ENCODE measurements at places on chromosomes 3 and 15.
A peak's percentile ranks its signal among the peaks of the same experiment; 100 is the strongest.

- DNase-seq, result no peak
These were observed 7.0 kb upstream of the RNF111 start for GRCh38 chr15:58980351-58980939.

GRCh38 chr3:4311496-4311895 lies 8.3 kb downstream of the SETMAR start:
- DNase-seq, result no peak

- no peak for DNase-seq
These were observed 26.5 kb upstream of the UTS2B start for GRCh38 chr3:191356631-191357439.

GRCh38 chr15:74776821-74777768 lies 4.8 kb upstream of the CSK start:
- no peak for DNase-seq

DNA sequence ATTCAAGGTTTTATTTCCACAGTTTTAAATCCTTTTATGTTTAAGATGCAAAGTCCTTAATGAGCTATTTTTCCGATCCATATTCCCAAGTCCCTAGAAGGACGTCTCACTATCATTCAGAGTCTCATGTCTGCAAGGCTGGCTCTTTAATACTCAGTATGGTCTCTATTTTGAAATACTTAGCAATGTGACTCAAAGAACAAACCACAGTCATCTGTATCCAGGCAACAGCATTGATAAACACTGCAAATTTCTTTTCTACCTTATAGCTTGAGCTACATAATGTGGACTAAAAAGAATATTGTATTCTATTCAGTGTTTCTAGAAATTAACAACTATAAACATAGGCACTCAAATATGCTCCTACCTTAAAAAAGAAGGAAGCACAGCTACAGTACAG lies 588.3 kb upstream of the NAALADL2 start:
- DNase-seq, result no peak

- DNase-seq, result no peak
These were observed 151.4 kb downstream of the PLD1 start for GRCh38 chr3:171658841-171659240.

- no peak for DNase-seq
These were observed 90.3 kb downstream of the PLXNA1 start for GRCh38 chr3:127072971-127073783.

- no peak for DNase-seq
These were observed 45.6 kb upstream of the ST3GAL6 start for GRCh38 chr3:98717584-98717983.

DNA sequence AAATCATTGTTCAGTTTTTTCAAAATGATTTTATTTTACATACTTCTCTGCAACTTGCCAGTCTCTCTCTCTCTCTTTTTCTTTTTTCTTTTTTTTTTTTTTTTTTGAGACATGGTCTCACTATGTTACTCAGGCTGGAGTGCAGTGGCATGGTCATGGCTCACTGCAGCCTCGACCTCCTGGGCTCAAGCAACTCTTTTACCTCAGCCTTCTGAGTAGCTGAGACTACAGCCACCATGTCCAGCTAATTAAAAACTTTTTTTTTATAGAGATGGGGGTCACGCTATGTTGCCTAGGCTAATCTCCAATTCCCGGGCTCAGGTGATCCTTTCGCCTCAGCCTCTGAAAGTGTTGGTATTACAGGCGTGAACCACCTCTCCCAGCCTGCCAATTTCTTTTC lies 12.1 kb upstream of the ARID3B start:
- DNase-seq, result no peak

DNA sequence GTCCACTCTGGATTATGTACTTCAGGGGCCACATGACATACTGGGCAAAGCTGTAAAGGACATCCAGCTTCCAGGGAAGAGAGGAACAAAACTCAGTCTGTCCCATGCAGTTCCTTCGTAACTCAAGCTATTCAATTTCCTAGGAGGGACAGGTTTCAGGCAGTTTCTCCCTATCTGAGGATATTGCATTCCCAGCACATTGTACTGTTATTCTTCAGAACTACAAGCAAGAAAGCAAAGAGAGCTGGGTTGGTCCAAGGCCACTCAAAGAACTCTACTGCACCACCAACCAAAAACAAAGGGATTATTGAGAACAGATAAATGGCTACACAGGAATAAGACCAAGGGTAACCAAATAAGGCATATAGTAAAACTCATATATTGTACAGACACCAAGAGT lies 117.6 kb upstream of the ARL6 start:
- DNase-seq, result no peak

GRCh38 chr15:58438956-58439355 lies 7.2 kb downstream of the LIPC start:
- DNase-seq, result peak; percentile 47

DNA sequence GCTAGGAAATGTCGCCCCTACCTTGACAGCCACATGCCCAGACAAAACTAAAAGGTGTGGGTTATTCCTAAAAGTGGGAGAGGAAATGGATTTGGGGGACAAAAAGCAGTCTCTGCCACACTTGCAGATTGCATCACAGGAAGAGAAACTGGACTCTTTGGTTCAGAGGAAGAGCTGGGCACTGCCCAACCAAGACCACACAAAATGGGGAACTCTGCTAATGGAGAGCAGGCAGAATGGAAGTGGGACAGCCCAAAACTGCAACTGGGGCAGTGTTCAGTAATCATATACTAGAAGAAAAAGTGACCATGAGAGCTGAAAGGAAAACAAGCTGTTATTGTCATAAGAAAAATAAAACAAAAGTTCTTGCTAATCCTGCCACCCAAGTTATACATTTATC lies 138.9 kb upstream of the FRMD4B start:
- DNase-seq, result no peak

DNA sequence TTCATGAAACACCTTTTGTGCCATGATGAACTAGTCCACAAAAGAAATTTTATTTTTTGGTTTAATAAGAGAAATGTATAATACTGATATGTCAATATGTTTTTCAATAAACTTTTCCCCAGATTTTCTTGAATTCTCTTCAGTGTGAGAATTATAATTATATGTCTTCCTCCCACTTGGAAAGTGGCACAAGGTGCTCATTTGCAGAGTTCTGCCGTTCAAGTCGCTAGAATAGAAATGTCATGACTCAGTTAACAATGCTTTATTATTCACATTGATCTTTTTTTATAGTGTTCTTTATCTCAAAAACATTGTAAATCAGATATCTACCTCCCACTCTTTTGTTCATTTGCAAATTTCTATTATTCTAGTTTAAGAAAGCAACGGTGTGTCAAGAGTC lies 87.3 kb downstream of the MDFIC2 start:
- no peak for DNase-seq

DNA sequence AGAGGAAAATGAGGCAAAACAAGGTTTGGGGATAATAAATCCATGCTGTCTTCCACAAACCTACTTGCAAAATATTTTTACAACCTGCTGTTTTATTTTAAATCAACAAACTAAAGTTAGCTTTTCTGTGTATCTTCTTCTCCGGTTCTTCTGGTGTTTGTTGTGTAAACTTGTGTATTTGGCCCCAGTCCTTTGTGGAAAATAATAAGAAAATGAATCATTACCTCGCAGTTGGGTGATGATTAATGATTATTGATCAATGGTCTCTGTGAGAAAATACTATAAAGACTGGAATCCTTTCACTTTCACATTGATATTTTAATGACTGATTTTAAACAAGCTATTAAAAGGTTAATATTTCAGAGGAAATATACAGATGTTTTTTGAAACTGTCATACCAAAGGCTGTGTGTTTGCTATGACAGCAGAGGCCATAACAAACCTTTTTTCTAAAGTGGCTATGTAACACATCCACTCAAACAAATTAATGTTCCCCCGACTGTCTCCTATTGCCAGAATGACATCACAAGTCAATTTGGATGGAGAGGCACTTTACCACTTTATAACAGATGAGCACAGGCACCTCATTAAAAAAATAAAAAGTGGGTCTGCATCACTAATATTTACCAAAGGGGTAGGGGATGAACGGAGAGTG lies 152.5 kb downstream of the MEX3B start:
- DNase-seq, result no peak

- DNase-seq, result peak; percentile 81
These were observed 43.1 kb downstream of the AMOTL2 start for GRCh38 chr3:134330883-134331810.

GRCh38 chr15:87557881-87558280 lies 698.7 kb downstream of the NTRK3 start:
- no peak for DNase-seq

GRCh38 chr3:116053017-116053416 lies 392.3 kb downstream of the LSAMP start:
- no peak for DNase-seq

DNA sequence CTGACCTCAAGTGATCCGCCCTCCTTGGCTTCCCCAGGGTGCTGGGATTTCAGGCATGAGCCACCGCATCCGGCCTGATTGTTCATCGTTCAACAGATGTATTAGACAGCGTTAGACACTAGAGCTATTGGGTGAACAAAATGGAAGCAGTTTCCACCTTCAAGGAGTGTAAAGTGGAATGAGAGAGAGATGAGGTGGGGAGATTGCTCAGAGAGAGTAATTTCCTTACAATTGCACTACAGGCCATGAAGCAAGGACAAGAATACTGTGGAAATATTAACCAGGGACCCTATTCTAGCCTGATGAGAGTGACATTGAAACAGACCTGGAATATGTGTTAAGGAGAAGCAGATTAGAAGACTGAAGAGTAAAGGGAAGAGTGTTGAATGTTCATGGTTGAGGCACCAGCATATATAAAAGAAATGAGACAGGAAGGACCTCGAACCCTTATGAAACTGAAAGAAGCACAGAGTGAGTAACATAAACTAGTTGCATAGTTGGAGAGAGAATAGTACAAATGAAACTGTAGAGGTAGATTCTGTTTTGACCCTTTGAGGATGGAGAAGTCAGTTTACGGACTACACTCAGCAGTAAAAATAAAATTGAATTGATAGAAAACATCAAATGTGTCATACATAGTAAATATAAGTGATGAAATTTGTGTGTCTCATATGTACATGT lies 7.2 kb downstream of the RTF1 start:
- DNase-seq, result no peak

GRCh38 chr3:62570888-62571287 lies 197.5 kb upstream of the FEZF2 start:
- no peak for DNase-seq

- DNase-seq, result no peak
These were observed 3.5 kb downstream of the SMAD6 start for GRCh38 chr15:66705277-66706146.

DNA sequence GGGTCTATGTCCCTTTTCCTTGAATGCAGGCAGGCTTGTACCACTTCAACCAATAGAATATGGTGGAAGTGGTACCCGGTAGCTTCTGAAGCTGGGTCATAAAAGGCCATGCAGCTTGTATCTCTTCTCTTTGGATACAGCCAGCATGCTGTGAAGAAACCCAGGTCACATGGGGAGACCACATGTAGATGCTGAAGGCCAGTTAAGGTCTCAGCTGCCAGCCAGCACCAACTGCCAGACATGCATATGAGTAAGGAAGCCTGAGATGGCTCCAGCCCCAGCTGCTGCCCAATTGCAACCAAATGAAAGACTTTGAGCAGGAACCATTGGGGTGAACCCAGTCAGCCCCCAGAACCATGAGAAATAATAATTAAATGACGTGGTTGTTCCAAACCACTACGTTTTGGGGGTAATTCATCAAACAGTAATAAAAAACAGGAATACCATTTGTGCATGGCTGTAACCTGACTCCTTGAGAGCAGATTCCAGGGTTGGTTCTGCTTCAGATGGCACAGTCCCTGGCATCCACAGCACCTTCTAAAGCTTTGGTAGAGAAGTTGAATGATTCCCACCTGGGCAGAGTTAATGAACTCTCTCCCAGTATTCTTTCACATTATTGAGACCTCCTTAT lies 3.8 kb downstream of the RBP2 start:
- no peak for DNase-seq

DNA sequence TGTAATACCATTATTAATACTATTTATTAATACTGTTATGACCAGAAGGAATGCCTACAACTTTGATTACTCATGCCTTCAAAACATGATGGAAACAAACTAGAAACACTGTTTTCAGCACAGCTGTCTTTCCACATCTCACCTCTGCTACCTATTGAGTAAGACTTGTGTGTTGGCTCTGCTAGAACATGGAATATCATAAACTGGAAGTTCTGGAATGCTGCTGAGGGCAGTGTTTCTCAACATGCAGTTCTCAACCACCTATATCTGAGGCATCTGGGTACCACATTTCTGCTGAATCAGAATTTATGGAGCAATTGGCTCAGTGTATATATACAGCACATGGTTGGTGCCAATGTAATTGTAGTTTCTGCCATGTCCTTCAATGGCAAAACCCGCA lies 392.1 kb downstream of the TUSC7 start:
- DNase-seq, result no peak

GRCh38 chr3:196321162-196321561 lies 3.1 kb upstream of the DYNLT2B start:
- no peak for DNase-seq

GRCh38 chr15:93870583-93870982 lies 360.8 kb upstream of the MCTP2 start:
- no peak for DNase-seq

- no peak for DNase-seq
These were observed 48.9 kb upstream of the NAALADL2 start for GRCh38 chr3:174810254-174810653.

GRCh38 chr3:124229420-124229819 lies 237.5 kb upstream of the ROPN1 start:
- DNase-seq, result no peak

DNA sequence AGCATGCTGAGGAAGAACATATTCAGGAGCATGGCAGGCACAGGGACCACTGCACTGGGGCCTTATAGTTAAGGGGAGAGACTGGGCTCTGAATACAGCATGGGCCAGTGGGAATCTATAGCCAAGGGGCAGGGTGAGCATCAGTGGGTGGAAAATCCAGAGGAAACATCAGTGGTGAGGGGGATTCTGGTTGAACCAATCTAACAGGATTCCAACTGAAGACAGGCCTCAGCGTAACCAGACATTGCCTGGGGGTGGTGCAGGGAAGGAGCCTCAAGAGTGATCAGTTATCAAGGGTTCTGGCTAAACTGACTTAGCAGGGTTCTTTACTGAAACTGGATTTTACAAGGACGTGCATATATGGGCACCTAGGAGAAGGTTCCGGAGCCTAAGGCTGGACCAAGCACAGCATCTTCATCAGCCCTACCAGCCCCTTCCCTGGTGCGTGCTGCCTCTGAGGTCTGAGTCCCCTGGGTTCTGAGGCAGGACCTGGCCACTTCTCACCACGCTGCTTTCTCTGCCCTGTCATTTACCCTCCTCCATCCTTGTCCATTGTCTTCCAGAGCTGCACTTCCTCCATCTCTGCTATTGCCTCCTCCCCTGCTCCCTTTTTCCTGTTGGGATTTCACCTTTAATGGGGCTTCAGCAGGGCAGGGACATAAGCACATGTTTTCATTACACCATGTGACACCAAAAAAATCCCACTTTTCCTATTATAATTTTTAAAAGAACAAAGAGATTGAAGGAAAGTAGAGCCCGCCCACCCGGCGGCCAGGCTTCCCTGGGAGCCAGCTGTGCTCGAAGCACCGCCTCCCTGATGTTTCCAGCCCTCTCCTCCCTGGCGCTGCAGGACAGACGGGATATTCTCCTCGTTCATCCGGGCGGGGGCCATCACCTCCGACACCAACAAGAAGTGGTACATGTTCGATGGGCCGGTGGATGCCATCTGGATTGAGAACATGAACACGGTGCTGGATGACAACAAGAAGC lies 52.1 kb downstream of the DNAH1 start:
- DNase-seq, result no peak
